ENCODE measurements at places on chromosomes 1 and 21.
A peak's percentile ranks its signal among the peaks of the same experiment; 100 is the strongest.

- DNase-seq: no peak
Observed at GRCh38 chr1:93692451-93692861, 10.8 kb upstream of the BCAR3 start.

GRCh38 chr1:177305040-177306018, 134.6 kb downstream of the BRINP2 start:
- no peak for DNase-seq

DNA sequence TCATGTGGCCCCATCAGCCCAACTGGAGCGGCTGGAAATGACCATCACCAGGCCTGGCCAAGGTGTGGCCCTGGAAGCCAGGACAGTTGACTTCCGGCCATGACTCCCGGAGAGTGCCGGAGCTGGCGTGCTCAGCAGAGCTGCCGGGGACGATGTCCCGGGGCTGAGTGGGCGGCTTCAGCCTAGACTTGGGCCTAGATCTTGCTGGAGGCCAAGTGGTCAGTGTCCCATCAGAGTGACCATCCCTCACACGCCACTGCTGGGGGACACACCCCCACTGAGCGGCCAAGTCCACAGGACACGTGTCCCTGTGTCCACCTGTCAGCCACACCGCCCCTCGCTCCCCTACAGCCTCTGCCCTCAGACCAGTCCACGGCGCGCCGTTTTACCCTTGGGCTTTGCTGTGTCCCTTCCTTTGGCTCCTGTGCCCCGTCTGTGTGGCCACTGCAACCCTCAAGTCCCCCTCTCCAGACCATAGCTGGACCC, 4.0 kb downstream of the FAAP20 start:
- DNase-seq: no peak

GRCh38 chr1:222757646-222758268, 20.8 kb downstream of the FAM177B start:
- DNase-seq: no peak

DNA sequence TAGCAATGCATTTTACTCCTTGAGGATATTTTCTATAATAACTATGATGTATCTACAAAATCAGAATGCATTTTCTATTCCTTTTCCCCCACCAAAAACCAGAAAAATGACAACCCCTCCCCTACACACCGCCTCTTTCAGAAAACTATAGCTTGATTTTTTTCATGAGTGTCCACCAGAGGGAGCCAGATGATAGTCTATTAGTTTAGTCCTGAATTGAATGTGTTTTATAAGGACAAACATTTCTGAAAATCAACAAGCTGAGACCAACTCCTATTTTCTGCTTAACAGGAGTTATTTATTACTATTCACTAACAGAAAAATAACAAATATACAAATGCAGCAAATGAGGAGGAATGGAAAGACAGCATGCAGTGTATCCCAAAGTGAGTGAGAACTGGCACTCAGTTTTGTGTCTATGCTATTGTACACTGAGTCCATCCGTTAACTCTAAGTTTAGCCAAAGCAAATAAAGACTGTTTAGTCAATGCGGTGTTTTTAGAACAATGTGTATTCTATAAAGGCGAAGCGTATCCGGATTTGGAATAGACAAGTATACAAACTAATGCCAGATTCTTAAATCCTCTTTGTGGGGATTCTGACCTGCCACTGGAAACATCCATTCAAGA, 182.6 kb downstream of the VAV3 start:
- no peak for DNase-seq

DNA sequence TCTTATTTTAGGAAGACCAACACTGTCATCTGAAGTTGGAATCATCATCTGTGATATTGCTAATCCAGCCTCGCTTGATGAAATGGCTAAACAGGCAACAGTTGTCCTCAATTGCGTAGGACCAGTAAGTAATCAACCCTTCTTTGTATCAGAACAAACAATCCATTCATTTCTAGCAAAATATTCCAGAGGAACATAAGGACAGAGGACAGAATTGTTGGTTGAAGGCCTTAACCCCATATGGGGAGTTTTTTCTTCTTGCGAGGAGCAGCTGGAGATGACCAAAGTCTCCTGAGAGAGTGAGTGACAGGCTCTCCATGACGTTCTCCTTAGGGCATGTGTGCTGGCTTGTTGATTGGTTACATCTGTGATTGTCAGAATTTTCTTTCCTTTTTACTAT, 2.7 kb downstream of the SCCPDH start:
- no peak for DNase-seq

GRCh38 chr1:91745640-91746373, 140.1 kb downstream of the TGFBR3 start:
- no peak for DNase-seq

DNA sequence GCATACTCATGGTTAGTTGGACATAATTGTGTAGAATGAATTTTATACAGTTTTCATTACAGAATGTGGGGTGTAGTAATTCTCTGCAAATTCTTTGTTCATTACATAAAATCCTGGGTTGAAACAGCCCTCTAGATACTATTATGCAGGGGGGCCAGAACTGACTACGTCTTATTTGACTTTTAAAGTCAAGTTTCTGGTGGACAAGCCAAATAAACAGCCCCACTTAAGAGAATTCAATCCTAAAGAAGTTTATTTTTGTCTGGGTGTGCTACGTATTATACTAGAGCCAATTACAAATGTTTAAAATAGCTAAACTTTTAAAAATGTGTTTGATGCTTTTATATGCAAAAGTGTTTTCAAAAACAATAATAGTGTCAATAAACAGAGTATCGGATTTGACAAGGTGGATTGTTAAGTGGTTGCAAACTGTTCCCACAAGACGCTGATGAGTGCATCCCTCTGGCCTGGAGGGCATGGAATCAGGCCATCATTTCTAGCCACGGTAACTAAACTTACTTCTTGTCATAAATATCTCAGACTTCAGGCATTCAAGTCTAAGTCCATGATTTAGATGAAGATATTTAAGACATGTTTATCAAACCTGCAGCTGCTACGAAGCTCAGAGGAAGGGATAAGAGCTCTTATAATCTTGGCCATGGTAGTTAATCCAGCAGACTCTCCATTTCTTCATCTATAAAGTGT, 646.3 kb downstream of the KIF26B start:
- no peak for DNase-seq

DNA sequence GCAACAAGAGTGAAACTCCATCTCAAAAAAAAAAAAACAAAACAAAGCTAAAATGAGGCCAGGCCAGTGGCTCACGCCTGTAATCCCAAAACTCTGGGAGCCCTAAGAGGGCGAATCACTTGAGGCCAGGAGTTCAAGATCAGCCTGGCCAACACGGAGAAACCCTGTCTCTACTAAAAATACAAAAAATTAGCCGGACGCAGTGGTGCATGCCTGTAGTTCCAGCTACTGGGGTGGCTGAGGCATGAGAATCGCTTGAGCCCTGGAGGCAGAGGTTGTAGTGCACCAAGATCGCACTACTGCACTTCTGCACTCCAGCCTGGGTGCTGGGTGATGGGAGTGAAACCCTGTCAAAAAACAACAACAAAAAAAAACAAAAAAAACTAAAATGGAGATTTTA, 191.2 kb upstream of the SGIP1 start:
- DNase-seq: no peak

GRCh38 chr1:203173566-203173965, 2.1 kb downstream of the MYBPH start:
- no peak for DNase-seq

- DNase-seq: no peak
Observed at GRCh38 chr1:90712915-90713730, 4.0 kb downstream of the BARHL2 start.

DNA sequence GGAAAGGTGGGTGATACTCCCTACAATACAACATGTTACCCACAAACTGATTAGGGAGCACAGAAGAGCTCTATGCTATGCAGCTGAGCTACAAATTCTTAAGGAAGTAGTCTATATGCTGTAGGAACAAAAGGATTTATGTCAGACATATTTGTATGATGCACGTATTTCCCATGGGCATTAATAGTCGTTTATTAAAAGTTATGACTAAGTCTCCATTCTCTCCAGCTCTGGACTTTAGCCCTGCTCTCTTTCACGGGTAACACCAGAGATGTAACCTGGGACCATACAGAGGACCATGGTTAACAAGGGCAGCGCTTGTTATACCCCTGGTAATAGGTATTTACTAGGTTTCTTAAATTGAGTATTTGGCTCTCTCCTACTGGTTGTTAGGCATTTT, 168.2 kb upstream of the C1orf105 start:
- no peak for DNase-seq

DNA sequence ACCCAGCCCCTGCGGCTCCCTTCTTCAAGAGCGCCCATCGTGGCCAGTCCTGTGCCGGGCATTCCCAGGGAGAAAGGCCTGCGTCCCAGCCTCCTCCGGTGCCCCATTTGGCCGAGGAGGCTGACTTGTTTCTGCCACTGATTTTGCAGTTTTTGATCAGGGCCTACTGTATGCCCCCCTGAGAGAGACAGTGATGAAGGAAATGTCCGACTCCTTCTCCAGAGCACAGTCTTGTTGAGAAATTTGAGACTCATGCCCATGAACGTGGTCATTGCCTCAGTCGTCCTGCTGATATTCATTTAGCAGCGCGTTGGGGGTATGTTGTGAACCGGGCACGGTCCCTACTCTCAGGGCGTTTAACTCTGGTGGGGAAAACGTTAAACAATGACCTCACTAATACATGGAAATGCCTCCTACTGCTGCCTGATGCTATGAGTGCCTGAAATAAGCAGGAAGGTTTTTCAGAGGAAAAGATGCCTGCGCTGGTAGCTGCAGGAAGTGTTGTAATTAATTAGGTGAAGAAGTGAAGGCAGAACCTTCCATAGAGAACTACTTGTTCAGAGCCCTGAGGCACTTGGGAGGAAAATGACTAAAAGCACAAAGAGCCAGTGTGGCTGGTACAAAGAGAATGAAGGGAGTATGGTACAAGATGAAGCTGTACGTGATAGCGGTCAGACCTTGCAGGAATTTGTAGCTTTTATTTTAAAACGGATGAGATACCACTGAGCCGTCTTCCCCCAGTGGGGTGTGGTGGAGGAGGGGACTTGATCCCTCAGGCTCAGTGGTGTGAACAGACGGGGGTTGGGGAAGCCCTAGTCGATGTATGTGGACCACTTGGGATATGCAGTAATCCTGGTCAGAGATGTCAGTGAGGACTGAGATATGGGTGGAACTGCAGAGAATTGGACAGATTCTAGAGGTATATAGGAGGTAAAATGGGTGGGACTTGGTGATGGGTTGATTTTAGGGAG, 730 bp downstream of the ZCCHC17 start:
- no peak for DNase-seq

DNA sequence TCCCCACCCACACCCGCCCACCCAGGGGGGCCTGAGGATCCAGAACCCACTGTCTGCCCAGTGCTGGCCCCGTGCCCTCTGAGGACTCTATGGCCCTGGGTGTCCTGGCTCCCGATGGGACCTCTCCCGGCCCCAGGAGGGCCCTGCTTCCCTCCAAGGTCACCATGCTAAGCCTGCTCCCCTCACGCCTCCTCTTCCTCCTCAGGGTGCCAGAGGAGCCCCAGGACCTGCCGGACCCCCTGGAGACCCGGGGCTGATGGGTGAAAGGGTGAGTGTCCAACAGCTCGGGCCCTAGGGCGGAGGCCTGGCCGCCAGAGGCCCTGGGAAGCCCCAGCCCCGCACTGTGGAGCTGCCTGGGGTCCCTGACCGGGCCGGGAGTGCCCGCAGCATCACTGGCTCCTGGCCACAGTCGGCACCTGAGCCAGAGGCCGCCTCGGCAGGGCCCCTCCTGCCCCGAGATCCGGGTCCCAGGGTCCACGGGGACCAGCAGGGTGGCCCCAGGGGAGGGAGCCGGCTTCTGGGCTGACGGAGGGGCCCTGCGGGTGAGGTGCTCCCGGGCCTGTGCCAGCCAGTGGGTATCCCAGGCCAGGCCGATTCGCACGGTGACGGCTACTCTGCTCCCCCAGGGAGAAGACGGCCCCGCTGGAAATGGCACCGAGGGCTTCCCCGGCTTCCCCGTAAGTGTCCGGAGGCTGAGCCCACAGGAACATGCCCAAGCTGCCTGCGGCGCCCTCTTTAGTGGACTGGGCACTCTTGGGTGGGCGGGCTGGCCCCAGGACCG, 16.1 kb downstream of the COL6A1 start:
- DNase-seq: no peak

DNA sequence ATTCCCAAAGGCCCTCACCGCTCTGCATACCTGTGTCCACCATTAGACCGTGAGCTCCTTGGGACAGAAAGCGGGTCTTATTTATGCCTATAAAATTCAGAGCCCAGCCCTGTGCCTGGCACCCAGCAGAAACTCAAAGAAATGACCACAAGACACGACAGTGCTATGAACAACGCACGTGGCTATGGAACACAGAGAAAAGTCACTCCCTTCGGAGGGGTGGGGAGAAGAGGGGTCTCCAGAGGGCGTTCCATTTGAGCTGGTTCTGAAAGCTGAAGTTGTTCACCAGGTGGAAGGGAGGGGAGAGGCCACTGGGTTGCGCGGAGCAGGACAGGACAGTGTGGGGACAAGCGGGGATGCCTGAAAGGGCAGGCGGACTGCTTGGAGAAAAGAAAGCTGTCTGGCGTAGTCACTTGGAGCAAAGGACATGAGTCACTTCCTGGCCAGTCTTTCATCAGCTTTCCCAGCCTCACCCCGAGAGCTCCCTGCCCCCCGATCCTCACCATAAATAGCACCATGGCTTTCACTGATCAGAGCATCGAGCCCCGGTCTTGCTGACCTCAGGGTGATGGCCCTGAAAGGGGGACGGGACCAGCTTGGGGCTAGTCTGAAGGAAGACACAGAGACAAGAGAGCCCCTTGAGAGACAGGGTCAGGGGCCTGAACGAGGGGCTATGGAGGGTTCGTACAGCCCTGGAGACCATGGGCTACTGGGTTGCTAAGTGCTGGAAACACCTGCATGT, 28.5 kb downstream of the ECE1 start:
- DNase-seq: peak; percentile 73

All from thoracic aorta (tissue), 2 donors.